Left forelimb (tissue), 1 donor: ENCODE measurements at places on chromosomes 16 and 17.
A peak's percentile ranks its signal among the peaks of the same experiment; 100 is the strongest.

DNA sequence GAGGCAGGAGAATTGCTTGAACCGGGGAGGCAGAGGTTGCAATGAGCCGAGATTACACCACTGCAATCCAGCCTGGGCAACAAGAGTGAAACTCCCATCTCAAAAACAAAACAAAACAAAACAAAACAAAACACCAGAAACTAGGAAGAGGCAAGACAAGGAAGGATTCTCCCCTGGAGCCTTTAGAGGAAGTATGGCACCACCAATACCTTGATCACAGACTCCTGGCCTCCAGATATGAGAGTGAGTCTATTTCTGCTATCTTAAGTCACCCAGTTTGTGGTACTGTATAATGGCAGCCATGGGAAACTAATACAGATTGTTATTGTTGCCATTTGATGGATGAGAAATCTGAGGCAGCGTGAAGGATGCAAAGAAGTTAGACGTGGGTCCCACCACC is 14.6 kb upstream of the CPPED1 start:
- peak; percentile 11 for DNase-seq

- no peak for DNase-seq
Measured at GRCh38 chr17:63665527-63666214, 34.3 kb downstream of the LIMD2 start.

GRCh38 chr16:79564671-79565107 is 35.8 kb downstream of the MAF start:
- DNase-seq = no peak

GRCh38 chr16:80129791-80130190 is 411.0 kb upstream of the DYNLRB2 start:
- DNase-seq = no peak

DNA sequence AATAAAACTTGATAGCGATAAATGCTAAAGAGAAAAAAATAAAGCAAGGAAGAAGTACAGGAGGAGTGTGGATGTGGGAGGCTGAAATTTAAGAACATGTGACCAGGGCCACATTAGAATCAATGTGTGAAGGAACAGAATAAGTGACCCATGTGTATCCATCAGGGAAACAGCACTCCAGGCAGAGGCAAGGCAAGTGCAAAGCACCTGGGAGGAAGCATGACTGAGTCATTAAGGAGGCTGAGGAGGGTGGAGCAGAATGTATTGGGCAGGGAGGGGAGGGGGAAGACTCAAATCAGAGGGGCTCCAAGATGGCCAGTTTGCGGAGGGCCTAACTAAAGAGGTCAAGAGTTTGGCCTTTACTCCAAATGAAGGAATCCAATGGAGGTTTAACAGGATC is 8.0 kb downstream of the CDR2 start:
- DNase-seq = no peak

- no peak for DNase-seq
Measured at GRCh38 chr16:21666772-21667171, 3.0 kb downstream of the OTOA start.

- no peak for DNase-seq
Measured at GRCh38 chr16:55775857-55776256, 57.0 kb downstream of the CES1 start.

DNA sequence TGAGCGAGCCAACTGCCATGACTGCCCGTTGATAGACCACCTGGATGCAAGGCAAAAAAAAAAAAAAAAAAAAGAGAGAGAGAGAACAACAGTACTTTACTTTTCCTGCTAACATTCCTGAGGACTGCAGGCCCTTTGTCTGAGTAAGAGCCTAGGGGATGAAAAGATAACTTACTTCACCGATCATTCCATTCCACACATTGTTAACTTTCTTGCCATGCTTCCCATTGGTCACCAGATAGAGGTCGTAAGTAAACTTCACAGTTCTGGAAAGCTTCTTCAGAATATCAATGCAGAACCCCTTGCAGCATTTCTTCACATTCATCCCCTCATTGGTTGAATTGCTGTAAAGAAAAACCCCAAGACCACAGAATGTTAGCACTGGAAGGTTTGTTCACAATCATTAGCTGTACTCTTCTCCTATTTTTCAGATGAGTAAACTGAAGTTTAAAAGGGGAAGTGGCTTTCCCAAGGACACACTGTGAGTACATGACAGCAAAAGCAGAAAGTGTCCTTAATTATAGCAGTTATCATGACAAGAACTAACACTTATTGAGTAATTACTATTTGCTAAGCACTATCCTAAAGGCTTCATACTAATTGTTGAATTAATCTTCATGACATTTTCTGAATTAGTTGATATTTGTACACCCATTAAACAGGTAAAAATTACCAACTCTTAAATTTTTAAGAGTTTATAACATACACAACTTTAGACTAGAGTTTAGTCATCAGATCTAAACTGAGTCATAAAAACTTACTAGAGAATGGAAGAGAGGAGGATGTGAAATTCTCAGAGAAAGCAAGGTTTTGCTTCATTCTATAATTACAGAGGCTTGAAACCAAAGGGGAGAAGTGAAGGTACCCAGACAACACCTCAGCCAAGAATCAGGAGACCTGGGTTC is 341.2 kb downstream of the GRIN2A start:
- no peak for DNase-seq

GRCh38 chr17:40323391-40324381 is 14.7 kb downstream of the RARA start:
- no peak for DNase-seq

- DNase-seq = no peak
Measured at GRCh38 chr17:46144246-46144645, 49.0 kb downstream of the KANSL1 start.

DNA sequence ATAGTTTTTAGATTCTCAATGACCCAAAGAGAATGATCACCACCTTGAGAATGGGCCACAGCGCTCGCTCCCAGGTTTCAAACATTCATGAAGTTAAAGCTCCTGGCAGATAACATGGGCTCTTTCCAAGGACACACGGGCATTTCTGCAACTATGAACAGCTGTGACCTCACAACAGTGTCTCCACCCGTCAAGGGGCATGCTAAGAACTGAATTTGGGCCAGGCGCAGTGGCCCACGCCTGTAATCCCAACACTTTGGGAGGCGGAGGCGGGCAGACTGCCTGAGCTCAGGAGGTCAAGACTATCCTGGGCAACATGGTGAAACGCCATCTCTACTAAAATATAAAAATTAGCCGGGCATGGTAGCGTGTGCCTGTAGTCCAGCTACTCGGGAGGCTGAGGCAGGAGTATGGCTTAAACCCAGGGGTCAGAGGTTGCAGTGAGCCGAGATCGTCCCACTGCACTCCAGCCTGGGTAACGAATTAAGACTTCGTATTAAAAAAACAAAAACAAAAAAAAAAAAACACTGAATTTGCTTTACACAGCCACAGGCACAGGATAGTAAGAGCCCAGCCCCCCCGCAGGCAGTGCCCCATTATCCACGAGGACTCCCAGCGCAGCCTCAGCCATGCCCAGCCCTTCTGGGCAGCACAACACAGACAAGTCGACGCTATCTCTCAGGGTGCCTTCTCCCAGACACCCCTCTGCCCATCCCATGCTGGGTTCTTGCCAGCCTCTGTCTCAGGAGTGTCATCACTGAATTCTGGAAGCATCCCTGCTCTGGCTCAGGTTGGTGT is 7.2 kb downstream of the USP7 start:
- no peak for DNase-seq

DNA sequence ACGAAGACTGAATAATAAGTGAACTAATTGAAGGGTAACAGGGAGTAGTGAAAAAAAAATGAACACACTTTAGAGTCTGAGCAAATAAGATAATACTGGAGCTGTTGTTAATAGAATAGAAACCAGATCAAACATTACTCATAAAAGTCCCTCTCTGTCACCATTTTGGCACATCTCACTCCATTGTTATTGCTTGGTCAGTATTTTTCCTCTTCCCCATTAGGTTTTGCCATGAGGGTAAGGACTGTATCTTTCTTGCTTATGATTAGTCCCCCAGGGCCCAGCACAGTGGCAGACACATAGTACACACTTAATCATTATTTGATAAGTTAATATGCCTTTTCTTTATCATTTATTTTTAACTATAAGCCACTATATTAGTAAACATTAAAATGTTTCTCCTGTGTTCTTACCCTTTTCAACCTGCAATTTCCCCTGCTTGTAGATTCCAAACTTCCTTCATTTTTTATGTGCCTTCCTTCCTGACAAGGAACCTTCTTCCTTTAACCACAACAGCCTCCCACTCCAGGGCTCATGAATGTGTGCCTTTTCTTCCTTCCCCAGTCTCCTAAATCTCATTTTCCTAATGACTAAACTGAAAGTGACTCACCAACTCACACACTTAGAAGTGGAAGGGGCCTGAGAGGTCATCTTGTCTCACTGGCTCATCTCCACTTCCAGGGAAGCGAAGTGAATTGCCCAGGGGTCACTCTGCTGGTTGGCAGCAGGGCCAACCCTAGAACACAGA is 88.2 kb upstream of the HAS3 start:
- no peak for DNase-seq

- no peak for DNase-seq
Measured at GRCh38 chr16:74226338-74226954, 70.2 kb upstream of the PSMD7 start.

- DNase-seq = no peak
Measured at GRCh38 chr17:15161395-15161794, 103.7 kb downstream of the PMP22 start.

DNA sequence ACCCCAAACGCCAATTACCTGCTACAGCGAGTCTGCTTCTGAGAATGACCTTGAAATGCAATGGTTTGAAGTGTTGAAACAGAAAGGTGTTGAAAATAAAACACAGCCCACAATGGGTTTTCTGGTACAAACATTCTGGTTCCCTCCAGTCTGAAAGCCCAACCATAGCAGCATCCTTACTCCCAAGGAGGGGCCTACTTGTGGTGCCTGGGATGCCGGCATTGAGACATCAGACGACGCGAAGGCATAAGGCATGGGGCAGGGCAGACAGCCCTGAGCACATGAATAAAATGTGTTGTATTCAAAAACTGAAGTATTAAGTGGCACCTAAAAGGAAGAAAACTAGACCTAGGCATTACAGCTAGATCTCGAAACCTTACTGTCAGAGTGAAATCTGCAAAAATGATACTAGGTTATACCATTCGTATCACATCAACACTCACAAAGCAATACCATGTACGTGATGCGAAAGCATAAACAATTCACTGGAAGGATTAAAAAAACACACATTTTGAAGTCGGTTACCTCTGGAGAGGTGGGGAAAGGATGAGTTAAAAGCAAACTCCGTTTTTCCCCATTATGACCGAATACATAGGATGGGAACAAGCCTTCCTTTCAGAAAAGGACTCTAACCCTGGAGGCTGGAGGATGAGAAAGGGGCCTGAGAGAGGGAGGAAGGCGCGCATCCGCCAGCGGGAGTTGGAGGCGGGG is 702 bp downstream of the NUDT21 start:
- no peak for DNase-seq

DNA sequence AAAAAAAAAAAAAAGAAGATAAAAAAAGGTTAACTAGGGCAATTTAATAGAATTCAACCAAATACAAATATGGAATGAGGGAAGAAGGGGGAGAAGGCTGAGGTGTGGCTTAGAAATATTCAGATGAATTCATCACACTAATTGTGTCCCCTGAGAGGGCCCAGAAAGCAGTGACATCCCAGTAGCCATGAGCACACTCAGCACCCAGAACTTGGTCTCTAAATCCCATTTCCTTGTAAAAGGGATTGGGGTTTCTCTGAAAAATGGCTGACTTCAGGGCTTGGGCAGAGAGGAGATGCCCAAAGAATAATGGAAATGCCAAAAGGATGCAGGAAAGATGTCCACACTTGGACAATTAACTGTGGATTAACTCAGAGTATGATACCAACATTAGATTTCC is 4.0 kb upstream of the ASPSCR1 start:
- DNase-seq = no peak

- no peak for DNase-seq
Measured at GRCh38 chr17:836151-836550, 54.0 kb downstream of the MRM3 start.

GRCh38 chr16:828891-829290 is 28.4 kb upstream of the GNG13 start:
- no peak for DNase-seq

DNA sequence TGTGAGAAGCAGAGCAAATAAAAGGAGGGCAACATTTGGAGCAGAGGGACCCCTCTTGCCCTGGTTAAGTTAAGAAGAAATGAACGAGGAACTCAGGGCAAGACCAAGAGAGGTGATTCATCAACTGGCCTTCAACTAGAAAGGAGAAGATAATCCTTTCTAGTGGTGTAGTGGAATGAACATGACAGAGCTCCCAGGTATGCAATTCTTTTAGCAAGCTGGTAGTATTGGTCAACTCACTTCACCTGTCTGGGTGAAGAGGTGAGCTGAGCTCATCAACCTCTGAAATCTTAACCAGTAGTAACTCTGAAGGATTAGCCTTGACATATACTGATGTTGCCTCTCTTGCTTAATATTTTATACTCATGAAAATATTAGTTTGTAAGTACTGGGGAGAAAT is 1024.7 kb upstream of the GOT2 start:
- DNase-seq = no peak

GRCh38 chr16:27390151-27390550 is 11.8 kb upstream of the IL21R start:
- DNase-seq = no peak

- no peak for DNase-seq
Measured at GRCh38 chr16:86529160-86529559, 18.8 kb downstream of the FOXF1 start.

- DNase-seq = peak; percentile 87
Measured at GRCh38 chr17:48724251-48725003, 1.4 kb downstream of the PRAC2 start.

GRCh38 chr16:10865991-10866966 is 10.7 kb upstream of the CIITA start:
- DNase-seq = no peak

DNA sequence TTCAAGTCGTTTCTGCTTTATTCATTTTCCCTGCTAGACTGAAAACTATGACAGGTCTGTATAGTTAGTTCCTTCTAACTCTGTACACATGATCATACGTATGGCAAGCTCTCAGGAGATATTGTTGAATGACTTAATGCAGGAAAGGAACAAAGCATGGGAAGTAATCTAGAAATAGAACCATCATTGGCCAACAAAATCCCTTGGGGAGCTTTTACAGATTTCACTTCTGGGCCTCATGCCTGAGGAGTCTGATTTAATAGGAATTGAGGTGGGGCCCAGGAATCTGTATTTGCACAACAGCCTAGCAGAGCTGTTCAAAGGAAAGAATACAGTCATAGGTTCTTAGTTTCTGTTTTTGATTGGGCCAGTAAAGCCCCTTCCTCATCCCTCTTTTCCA is 229.2 kb downstream of the MAP2K6 start:
- DNase-seq = no peak

DNA sequence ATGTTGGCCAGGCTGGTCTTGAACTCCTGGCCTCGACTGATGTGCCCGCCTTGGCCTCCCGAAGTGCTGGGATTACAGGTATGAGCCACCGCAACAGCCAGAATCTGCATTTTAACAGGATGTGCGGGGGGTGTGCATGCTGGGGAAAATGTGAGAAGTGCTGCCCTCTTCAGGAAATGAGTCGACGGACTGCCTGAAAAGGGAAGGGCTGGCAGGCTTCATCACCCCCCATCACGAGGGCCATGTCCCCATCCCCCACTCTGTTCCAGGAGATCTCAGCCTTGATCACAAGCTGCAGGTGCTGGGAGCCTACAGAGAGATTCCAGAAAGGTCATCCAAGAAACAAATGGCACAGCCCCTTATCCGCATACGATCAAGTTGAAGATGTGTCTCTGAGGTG is 195.3 kb upstream of the RPL38 start:
- no peak for DNase-seq
